NCI-H510A treated with DMSO at 0.1 percent for 48 hours (cell line): ENCODE measurements at places on chromosomes 5 and 9.

DNA sequence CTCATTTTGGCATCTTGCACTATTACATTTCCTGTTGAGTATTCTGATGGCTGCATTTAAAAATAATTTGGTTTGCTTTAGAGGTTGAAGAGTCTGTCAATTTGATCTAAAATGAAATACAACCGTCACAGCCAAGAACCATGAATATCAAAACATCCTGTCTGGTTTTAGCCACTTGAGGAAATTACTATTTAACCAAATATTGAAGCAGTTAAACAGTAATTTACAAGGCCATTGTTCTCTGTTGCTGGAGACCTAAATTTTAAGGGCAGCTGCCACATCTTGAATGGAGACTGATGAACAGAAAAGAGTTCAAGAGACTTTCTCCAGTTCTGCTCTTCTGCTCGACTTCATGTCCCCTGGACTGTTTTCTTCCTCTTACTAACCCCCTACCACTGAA lies 549.4 kb downstream of the LRRC70 start:
- DNase-seq: peak; percentile 16

DNA sequence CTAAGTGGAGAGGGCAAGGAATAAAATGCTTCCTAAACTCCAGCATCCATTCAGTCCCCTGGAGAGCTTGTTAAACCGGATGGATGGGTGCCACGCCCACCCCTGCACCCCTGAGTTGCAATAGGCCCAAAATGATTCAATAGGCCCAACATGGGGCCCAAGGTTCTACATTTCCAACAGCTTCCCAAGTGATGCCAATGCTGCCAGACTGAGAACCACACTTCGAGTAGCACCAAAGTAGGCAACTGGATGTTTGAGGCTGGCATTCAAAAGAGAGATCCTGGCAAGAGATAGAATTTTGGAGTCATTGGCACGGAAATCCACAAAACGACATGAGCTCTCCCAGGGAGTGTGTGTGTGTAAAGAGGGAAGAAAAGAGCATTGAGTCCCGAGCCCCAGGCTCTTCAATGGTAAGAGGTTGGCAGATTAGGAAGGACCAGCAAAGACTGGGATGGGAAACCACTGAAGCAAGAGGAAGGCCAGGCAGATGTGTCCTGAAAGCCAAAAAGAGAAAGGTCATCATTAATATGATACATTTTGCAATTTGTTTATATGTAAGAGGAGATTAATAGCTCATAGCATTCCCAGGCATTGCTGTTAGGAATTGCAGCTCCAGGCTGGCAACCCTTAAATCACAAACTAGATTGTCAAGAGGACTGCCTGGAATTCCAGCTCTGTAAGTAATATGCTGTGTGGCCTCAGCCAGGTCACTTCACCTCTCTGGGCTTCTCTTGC lies 130.6 kb downstream of the KCNIP1 start:
- DNase-seq: no peak

- no peak for DNase-seq
These were observed 52.5 kb upstream of the CPEB4 start for GRCh38 chr5:173835661-173836060.

GRCh38 chr9:91958174-91958573 lies 8.1 kb upstream of the ROR2 start:
- DNase-seq: no peak

GRCh38 chr9:69816735-69817134 lies 3.9 kb upstream of the CFAP95 start:
- no peak for DNase-seq

- no peak for DNase-seq
These were observed 334.8 kb upstream of the ZNF462 start for GRCh38 chr9:106528158-106528557.

GRCh38 chr5:56856541-56857178 lies 41.3 kb downstream of the MAP3K1 start:
- no peak for DNase-seq

GRCh38 chr9:131915181-131915580 lies 164.5 kb downstream of the MED27 start:
- no peak for DNase-seq

DNA sequence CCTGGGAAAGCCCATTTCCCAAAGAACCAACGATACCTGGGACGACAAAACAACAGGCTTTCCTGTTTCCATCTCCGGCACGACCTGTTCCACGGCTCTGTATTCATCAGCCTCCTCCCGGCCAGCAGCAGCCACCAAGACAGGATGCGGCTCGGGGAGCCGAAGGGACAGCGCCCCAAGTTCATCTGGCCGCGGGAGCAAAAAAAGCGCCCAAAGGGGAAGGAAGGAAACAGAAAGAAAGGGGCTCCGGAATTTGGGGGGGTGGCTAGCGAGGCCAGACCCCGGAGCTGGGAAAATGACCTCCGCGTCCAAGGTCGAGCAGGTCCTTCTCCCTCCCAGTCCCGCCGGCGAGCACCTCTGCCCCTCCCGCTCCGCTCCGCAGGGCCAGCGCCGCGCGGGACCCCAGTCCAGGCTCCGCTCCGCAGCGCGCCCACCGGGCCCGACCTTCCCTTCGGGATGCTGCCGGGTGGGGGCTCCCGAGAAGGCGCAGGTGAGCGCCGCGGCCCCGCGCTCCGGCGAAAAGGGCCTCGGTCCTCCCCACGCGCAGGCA lies 608 bp downstream of the ELOVL7 start:
- no peak for DNase-seq

- DNase-seq: no peak
These were observed 29.1 kb downstream of the RORB start for GRCh38 chr9:74526215-74526614.

GRCh38 chr5:168298949-168299348 lies 7.5 kb downstream of the WWC1 start:
- DNase-seq: no peak

GRCh38 chr9:117224695-117225094 lies 190.2 kb downstream of the ASTN2 start:
- DNase-seq: peak; percentile 71

DNA sequence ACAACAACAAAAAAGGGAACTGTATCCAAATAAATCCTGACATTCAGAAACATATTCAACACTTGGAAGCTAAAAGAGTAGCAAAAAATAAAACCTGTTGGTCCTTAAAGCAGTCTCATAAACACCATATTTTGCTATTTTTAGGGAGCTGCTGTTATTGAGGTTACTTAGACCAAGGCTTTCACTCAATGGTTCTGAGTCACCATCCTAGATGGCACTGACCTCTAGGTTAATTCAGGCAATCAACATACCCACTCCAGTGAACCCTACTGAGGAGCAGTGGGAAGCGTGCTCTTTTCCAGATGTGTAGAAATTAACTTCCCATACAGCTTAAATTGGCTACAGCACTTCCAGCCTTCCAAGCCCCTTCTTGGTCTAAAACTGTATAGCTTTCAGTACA lies 5.2 kb downstream of the GNAQ start:
- DNase-seq: no peak

DNA sequence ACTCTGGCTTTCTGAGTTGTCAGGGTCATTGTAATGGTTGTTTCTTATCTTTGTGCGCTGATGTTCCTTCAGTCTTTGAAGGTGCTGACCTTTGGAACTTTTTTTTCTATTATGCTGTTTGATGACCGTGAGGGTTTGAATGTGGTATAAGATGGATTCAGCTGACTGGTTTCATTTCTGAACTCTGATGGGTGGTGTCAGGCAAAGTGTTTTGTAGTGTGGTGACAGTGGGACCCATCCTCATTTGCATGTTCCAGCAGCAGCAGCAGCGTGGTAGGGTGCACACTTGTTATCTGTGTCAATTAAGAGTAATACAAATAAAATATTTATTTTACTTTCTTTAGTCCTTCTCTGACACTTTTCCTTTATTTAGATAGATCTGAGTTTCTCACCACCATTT lies 227.7 kb upstream of the PRR16 start:
- no peak for DNase-seq

- no peak for DNase-seq
These were observed 70.5 kb downstream of the OLFM1 start for GRCh38 chr9:135157856-135158563.

DNA sequence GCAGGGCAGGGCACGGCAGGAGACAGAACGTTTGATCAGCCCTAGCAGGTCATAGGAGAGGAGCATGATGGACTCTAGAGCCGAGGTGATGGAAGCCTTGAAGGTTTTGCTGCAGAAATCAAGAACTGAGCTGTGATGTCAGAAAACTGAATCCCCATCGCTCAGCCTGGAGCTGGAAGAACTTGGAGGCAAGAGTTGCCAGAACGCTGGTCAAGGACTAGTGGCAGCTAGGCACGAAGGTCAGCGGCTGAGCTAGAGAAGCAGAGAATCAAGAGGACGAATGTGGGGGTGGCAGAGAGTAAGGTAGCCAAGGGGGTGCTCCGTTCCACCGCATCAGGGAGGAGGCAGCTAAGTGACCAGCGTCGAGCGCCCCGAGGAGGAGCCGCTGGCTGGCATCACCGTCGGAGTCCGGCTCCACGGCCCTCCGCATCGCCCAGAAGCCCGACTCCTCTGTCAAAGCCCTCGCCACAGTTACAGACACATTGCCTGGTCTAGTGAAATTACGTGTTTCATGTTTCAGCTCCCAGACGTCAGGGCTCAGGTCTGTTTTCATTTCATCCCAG lies 1.2 kb upstream of the GALNT10 start:
- DNase-seq: no peak

GRCh38 chr9:135608999-135609317 lies 30.4 kb downstream of the GLT6D1 start:
- DNase-seq: no peak

DNA sequence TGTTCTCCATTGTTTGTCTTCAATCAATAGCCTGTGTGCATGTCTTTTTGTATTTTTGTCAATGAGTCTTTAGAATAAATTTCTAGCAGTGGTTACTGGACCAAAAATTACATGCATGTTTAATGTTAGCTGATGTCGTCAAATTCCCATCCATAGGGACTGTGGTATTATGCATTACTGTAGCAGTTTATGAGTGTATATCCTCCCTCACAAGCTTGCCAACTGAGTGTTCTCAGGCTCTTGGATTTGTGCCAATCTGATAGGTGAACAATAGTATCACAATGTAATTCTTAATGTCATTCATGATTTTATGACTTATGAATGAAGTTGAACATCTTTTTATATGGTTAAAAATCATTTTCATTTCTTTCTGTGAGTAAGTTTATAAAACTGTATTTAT lies 13.0 kb downstream of the SNX24 start:
- no peak for DNase-seq

GRCh38 chr5:77329664-77330430 lies 119.4 kb downstream of the PDE8B start:
- no peak for DNase-seq

- no peak for DNase-seq
These were observed 13.0 kb upstream of the SUSD3 start for GRCh38 chr9:93045521-93045920.

GRCh38 chr5:176837707-176838115 lies 27.4 kb downstream of the UNC5A start:
- no peak for DNase-seq

GRCh38 chr5:152124409-152125041 lies 199.9 kb upstream of the GLRA1 start:
- no peak for DNase-seq

- no peak for DNase-seq
These were observed 59.3 kb upstream of the RNU6ATAC start for GRCh38 chr9:134223591-134224122.

- no peak for DNase-seq
These were observed 67.4 kb upstream of the ZNF618 start for GRCh38 chr9:113808391-113809358.

DNA sequence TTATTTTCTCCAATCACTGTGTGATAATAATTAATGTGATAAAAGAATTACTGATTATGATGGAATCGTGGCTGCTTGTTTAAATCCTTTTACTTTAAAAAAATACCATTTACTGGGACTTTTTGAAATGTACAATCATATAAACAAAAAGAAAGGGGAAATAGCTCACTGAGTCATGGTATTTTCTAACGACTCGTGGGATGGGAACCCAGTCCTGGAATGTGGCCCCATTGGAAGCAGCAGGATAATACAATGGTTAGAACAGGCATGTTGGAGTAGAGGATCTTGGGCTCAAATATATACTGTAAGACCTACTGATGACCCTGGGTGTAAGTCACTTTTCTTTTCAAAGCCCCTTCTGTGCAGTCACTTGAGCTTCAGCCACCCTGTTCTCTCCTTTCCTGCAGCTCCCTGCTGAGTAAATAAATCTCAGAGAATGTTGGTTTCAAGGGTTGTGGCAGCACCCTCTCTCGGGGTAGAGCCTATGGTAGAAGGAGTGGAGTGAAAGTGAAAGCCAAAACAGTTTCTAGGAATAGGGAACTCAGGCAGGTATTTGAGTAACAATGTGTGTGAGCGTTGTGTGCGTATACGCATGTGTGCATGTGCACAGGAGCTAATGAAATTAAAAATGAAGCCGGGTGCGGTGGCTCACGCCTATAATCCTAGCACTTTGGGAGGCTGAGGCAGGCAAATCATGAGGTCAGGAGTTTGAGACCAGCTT lies 40.8 kb upstream of the LARP1 start:
- peak; percentile 12 for DNase-seq

- no peak for DNase-seq
These were observed 7.9 kb upstream of the LHX6 start for GRCh38 chr9:122236681-122237080.

GRCh38 chr5:128579093-128579492 lies 41.0 kb upstream of the FBN2 start:
- DNase-seq: no peak
